Ovary (tissue), 10 donors: ENCODE measurements at places on chromosomes 1 and 21. TPM values are rescaled to one million over a fixed set of nuclear protein-coding genes. Genes with fewer than 3 reads are reported as not detected.

The H3-3A gene
- 478 TPM for total RNA-seq

The HES3 gene
- not detected for total RNA-seq

The GUCA2B gene
- not detected for total RNA-seq

DNA sequence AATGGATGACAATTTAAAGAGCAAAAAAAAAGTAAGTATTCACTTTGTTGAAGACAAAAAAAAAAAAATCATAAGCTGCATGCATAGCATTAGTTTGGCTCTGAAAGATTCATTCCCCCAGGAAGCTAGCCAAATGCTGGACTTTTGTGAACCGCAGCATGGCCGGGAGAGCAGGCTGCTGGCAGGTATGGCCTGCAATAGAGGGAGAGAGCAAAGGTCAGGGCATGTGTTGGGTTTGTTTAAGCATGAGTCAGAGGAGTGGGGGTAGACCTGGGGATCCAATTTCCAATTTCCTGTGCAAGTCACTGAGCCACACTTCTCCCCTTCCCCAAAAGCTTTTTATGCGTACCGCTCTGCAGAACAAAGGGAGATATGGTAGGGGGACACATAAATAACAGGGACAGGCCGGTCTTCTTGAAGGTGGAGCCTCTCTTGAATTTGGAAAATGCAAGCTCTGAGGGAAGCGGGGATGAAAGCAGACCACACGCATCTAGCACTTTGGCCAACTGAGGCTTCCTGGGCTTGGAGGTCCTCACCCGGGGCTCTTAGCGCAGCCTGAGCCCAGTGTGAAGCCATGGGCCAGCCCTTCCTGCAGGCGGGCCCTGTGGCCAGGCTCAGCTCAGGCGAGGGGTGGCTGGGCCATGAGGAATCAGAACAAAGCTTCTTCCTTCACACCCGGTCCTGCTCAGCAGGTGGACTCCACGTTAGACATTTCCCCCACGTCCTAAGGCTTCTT is 171.1 kb downstream of the TOMM20 start:
- DNase-seq: peak; percentile 61
- no peak overlapping the region for H3K4me3 ChIP-seq
- peaks cover 11% of the 10 kb centered on the region for H3K4me1 ChIP-seq
- H3K36me3 ChIP-seq: no peaks in the 10 kb centered on the region

DNA sequence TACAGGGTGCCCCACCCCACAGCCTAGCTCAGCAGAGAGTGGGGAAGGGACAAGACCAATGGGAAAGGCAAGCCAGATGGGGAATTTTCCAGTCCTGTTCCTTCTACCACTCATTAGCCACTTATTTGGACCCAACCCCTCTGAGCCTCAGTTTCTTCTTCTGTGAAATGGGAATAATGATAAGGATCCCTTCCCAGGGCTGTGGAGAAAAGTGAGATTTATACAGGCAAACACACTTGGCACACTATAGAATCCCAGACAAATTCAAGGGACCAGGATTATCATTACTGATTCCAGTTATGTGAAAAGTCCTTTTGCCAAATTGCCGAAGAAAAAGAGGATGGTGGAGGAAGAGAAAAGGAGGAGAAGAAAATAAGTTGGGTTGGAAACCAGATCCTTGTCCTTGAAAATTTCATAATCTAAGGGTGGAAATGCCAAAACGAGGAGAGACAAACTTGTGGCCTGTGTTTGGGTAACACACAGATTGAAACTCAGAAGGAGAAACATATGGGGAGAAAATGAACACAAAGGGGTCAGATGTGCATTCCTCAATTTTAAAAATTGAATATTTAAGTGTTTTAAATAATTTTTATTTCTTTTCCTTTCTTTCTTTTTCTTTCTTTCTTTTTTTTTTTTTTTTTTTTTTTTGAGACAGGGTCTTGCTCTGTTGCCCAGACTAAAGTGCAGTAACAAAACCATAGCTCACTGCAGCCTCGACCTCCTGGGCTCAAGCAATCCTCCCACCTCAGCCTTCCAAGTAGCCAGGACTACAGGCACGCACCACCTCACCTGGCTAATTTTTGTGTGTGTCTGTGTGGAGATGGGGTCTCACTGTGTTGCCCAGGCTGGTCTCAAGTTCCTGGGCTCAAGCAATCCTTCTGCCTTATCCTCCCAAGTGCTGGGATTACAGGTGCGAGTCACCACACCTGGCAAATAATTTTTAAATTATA is 9.6 kb downstream of the CAPN2 start:
- no peak for DNase-seq
- no peaks in the 10 kb centered on the region for H3K27me3 ChIP-seq
- no peak overlapping the region for H3K4me3 ChIP-seq
- H3K27ac ChIP-seq: peak overlapping the region; percentile 55
- H3K36me3 ChIP-seq: no peaks in the 10 kb centered on the region
- peaks cover 18% of the 10 kb centered on the region for H3K4me1 ChIP-seq

- no peaks in the 10 kb centered on the region for H3K27me3 ChIP-seq
- no peaks in the 10 kb centered on the region for H3K36me3 ChIP-seq
- no peak overlapping the region for H3K27ac ChIP-seq
- DNase-seq: no peak
- no peaks in the 10 kb centered on the region for H3K4me1 ChIP-seq
Observed at GRCh38 chr21:33070998-33071769, 1.2 kb downstream of the OLIG1 start.

- no peak overlapping the region for H3K4me3 ChIP-seq
- no peaks in the 10 kb centered on the region for H3K4me1 ChIP-seq
- no peaks in the 10 kb centered on the region for H3K36me3 ChIP-seq
- no peak overlapping the region for H3K27ac ChIP-seq
- no peak for DNase-seq
- H3K27me3 ChIP-seq: no peaks in the 10 kb centered on the region
Observed at GRCh38 chr1:116765962-116766361, 11.7 kb downstream of the CD2 start.

- H3K4me3 ChIP-seq: no peak overlapping the region
- no peaks in the 10 kb centered on the region for H3K36me3 ChIP-seq
- H3K27me3 ChIP-seq: no peaks in the 10 kb centered on the region
- DNase-seq: no peak
- no peaks in the 10 kb centered on the region for H3K4me1 ChIP-seq
Observed at GRCh38 chr1:229938551-229938950, 128.5 kb upstream of the GALNT2 start.

DNA sequence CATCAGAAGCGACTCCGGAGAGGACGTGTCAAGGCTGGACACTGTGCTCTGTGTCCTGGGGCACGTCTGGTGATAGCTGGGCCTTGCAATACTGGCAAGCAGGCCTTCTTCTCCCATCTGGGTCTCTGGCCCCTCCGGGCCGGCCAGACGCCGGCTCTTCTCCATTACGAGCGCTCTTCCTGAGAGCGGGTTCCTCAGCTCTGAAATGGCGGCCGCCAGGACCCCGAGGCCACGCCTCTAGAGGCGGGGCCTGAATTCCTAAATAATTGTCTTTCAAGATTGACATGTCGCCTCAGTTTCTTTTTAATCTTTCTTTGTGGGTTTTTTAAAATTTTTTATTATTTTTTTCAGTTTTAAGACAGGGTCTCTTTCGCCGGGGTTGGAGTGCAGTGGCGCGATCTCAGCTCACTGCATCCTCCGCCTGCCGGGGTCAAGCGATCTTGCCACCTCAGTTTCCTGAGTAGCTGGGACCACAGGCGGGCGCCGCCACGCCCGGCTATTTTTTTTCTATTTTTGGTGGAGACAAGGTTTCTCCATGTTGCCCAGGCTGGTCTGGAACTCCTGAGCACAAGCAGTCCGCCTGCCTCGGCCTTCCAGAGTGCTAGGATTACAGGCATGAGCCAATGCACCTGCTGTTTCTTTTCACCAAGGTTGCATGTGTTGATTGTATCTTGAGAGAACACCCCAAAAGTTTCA is 9.2 kb downstream of the RNF2 start:
- no peaks in the 10 kb centered on the region for H3K27me3 ChIP-seq
- no peak overlapping the region for H3K4me3 ChIP-seq
- peaks cover 5% of the 10 kb centered on the region for H3K4me1 ChIP-seq
